ENCODE measurements at places on chromosomes 16 and 17. TPM values are rescaled to one million over a fixed set of nuclear protein-coding genes. Genes with fewer than 3 reads are reported as not detected.

DNA sequence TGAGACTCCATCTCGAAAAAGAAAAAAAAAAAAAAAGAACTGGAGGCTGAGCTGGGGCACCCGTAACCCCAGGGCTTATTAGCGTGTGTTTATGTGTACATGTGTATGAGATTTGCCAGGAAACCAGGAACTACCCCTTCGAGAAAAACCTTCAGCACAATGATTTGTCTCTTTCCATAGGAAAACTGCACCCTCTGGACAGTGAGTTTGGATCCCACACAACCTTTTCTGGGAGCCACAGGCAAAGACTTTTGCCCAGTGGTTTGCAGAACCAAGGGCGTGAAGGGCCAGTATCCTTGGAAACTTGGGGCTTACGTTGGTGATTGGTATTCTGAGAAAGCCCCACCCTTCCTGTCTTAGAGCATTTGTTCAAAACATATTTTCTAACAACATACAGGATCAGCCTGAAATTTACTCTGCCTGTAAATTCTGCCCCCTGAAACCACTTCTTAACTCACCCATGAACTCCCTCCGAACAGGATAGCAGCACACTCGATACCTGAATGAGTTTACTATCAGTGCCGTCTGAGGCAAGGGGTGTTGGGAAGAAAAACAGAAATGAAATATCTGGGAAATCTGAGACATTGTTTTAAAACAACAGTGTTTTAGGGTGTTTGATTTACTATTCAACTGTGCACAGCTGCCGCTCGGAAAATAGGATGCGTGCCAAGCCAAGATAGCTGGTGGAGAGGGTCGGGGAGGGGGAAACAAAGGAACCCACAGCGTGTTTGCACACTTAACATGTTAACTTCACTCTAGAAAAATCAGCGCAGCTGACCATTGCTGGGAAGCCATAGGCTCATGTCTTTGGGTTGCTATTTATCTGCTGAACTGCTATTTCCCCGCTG, 40.2 kb upstream of the MAF start:
- DNase-seq = no peak

Gene SOST
- total RNA-seq = not detected

- DNase-seq = peak; percentile 18
Measured at GRCh38 chr16:15502041-15502725, 67.8 kb downstream of the BMERB1 start.

Gene OR4D1
- total RNA-seq = not detected

DNA sequence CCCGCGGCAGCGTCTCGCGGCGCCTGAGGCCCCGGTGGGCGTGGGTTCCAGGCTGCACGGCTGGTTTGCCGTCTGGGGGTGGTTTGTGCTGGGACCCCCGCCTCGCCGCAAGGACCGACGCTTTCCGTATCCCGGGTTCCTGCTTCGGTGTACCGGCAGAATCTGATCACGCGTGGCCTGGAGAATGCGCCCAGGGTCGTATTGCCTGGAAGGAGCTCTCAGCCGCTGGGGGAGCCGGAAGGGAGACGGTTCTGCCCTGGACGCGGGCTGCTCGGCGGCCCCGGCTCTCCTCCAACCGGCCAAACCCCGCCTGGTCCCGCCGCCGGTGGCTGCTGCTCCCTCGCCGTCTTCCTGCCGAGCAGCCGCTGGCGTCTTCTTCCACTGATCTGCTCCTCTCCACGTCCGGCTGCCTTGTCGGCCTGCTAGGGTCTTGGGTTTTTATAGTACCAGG, 39.8 kb downstream of the ZNF778 start:
- no peak for DNase-seq

- DNase-seq = no peak
Measured at GRCh38 chr17:4440021-4440420, 6.3 kb downstream of the SPNS3 start.

Gene ITGAD
- total RNA-seq = not detected

Gene XPO6
- 161 TPM for total RNA-seq

DNA sequence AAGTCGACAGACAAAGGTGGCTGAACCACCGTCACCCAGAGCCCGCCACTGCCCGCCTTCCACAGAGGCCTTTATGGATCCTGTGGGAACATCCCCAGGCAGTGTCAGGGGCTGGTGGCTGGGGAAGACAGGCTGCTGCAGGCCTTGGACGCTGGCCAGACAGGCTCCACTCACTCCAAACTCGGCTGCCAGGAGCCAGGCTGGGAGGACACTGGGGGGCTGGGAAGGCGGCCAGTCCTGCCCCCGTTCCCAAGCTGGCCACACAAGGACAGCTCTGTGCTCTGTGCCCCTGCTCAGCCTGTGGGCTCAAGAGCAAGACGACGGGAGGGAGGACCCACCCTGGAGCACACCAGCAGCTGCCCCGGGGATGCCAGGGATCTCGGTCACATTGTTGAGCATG, 7.6 kb upstream of the LCAT start:
- peak; percentile 90 for DNase-seq

- peak; percentile 88 for DNase-seq
Measured at GRCh38 chr17:77451245-77451893, 310.6 kb downstream of the SEC14L1 start.

- no peak for DNase-seq
Measured at GRCh38 chr17:48672340-48672739, 46.2 kb upstream of the HOXB9 start.

DNA sequence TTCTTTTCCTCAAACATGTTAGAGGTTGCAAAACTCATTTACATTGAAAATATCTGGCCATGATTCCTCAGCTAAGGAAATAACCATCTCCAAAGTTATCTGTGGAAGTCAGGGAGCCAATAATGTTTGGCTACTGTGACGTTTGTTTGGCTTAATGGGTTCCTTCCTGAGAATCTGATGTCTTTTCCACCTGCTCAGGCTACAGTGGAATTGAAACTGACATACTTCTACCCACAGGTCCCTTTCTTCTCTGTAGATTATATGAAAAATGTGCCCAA, 221.1 kb upstream of the XYLT1 start:
- DNase-seq = no peak

DNA sequence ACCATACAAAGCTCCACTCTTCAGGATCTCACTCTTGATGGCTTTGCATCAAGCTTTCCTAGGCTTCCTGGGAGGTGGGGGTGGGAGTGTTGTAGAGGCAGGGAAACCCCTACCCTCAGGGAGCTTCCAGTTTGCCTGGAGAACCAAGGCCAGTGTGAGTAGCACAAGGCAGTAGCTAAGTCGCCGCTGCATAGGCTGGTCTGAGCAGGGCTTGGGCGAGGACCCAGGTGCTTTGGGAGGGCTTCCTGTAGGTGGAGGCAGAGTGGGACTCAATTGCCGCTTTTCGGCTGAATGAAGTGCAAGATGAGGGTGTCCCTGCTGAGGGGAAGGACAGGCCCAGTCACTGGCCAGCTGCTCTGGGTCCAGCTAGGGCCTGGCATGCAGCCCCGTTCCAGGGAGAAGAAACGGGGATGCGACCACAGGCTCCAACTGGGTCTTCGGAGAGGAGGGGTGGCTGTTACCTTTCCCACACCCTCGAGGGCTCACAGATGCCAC, 3.9 kb downstream of the CD79B start:
- DNase-seq = no peak

DNA sequence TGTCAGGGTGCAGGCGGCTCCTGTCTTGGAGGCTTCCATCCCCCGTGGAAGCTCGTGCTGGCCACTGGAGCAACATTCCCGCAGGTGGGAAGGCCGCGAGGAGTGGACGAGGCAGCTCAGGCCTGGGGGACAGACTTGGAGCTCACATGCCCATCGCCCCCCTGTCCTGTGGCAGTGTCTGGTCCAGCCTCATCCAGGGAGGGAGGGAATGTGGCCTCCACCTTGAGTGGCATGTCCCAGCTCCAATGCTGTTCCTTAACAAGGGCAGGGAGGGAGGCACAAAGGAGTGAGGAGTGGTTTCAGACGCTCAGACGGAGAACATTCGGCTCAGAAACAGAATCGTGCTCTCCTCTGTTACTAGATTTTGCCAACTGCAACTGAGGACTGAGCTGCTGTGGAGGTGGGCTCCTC, 159.4 kb upstream of the CHMP6 start:
- no peak for DNase-seq

GRCh38 chr16:11797166-11797956, at the start of gene ZC3H7A:
Gene ZC3H7A, minus strand, starts transcription at chr16:11797258. Its CDS starts 14,904 bp downstream, at chr16:11782354.
- DNase-seq = peak; percentile 88

GRCh38 chr16:19524616-19525384, 1.1 kb downstream of the CCP110 start:
- DNase-seq = no peak

DNA sequence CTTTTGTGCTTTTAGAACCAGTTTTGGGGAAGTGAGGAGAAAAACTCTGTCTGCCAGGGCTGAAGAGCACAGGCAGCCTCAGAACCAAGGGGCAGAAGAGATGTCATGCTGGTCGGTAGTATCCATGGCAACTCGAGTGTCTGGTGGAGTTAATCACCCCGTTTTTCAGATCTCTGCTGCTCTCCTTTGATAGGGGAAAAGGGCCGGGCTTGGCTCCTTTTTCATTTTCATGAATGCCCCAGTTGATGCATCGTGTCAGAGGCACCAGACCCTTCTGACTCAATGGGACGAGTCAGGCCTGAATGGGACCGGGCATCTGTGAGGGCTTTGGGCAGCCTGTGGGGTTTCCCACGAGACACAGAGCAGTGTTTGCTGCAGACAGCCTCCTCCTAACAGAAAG, 304.6 kb downstream of the ABCC12 start:
- DNase-seq = peak; percentile 61

GRCh38 chr16:31416371-31416770, 11.8 kb downstream of the COX6A2 start:
- no peak for DNase-seq

Gene MYH2
- not detected for total RNA-seq

Gene ARSG
- total RNA-seq = 16.0 TPM

Gene NGFR
- 8.2 TPM for total RNA-seq

GRCh38 chr17:16294560-16294959, 58.7 kb downstream of the CENPV start:
- DNase-seq = no peak

DNA sequence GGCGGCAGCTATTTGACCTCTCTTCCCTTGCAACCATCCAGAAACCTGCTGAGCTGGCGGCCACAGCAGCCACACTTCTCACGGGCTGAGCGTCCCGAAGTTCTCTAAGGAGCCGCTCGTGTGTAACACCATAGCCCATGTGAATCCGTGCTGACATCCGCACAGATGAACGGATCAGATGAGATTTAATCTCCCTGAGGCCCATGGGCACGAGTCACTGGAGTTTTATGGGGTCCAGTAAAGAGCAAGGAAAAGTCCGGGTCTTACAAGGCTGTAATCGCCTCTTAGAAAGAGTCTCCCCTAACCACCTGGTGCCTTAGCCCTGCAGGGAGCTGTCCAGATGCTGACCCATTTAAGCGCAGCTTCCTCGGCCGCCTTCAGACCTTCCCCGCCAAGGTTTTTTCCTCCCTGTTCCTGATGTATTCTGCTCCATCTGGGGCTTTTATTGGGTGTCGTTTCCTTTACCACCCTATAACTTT, 5.5 kb upstream of the CACNG5 start:
- DNase-seq = no peak

DNA sequence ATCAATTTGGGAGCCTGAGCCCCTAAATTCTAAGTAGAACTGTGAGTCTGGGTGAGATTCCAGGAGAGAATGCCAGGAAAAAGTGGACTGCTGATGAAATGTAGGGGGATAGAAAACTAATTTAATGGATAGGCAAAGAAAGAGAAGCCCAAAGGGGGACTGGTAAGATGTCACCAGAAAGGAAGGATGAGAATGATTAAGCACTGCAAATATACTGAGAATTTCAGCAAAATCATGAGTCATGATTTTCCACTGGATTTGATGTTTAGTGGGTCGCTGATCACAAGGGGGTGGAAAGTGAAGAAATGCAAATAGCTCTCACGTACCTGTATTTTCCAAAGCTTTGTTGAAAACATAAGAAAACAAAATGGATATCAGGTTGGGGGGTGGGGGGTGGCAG, 201.8 kb downstream of the SLC39A11 start:
- no peak for DNase-seq

- no peak for DNase-seq
Measured at GRCh38 chr16:54927125-54928015, 3.3 kb upstream of the IRX5 start.

- DNase-seq = no peak
Measured at GRCh38 chr16:2473999-2474876, 689 bp upstream of the TBC1D24 start.

GRCh38 chr17:66493283-66494019, 191.0 kb downstream of the PRKCA start:
- no peak for DNase-seq

DNA sequence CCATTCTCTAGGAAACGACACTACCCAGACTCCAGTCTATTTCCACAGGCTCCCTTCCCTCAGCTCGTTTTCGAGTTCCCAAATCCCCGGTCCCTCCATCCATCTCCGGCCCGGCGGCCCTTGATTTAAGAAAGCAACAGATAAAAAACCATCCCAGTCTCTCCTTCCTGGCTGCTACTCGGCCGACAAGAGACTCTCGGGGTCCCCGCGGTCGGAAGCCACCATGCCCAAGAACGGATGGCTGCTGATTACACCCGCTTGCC, 182 bp downstream of the RPL26 start:
- DNase-seq = no peak

Gene NKIRAS2
- total RNA-seq = 13.8 TPM

GRCh38 chr17:66354472-66354871, 52.1 kb downstream of the PRKCA start:
- DNase-seq = no peak

Data from dorsolateral prefrontal cortex (tissue), 122 donors.